ENCODE measurements at places on chromosomes 16 and 17.

DNA sequence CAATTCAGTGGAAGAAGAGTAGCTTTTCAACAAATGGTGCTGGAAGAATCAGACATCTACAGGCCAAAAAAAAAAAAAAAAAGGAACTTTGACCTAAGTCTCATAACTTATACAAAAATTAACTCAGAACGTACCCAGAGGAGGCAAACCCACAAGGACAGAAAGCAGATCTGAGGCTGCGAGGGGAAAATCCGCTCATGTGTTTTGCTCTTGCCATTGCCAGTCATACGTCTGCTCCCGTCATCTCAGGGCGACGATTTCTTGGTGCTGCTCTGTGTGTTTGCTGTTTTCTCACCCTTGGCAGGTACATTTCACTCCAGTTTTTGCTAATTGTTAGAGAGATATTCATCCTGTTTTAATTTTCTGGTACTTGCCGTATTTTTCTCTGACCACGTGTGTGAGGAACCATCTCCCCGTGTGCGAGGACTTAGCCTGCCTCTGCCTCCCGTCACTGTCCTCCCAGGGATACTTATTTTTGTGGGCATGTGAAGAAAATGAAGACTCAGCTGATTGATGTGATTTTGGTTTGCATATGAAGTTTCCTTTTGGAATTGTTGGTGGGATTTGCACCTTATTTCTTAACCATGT, 33.4 kb upstream of the ACSF3 start:
- DNase-seq = no peak

DNA sequence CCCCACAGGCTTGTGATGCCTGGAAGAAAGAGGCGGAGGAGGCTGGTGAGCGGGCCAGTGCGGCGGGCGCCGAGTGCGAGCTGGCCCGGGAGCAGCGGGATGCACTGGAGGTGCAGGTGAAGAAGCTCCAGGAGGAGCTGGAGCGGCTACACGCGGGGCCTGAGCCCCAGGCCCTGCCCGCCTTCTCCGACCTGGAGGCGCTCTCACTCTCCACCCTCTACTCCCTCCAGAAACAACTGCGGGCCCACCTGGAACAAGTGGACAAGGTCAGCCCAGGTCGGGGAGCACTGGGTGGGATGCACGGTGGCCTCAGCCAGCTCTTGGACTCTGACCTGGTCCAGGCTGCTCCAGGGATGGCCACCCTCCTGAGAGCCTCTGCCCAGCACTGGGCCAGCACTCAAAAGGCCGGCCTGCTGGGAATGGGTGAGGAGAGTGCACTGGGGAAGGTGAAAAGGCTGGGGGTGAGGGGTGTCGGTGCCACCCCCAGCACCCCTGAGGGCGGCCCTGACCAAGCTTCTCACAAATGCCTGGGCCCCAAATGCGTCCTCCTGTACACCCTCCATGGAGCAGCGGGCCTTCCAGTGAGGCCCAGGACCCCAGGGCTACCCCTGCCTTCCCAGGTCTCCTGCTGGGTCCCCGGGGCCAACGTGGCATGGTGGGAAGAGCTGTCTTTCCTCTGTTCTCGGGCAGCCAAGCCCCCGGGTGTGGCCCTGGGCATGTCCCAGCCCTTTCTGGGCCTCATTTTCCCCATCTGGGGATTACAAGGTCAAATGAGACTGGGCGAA, 20.8 kb downstream of the UNC13D start:
- DNase-seq = no peak

- no peak for DNase-seq
These were observed 150.9 kb downstream of the MAP2K6 start for GRCh38 chr17:69565447-69565846.

DNA sequence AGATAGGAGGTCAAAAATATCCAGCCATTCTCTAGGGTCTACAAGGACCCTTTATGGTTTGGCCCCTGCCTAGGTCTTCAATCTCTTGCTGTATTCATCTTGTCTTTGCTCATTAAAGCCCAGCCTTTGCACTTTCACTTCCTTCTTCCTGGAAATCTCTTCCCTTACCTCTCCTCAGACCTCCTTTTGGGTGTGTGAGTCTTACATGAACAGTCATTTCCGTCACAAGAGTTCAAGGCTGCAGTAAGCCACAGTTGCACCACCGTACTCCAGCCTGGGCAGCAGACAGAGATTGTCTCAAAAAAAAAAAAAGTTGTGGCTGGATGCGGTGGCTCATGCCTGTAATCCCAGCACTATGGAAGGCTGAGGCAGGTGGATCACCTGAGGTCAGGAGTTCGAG, 6.0 kb upstream of the ATP1B2 start:
- no peak for DNase-seq

DNA sequence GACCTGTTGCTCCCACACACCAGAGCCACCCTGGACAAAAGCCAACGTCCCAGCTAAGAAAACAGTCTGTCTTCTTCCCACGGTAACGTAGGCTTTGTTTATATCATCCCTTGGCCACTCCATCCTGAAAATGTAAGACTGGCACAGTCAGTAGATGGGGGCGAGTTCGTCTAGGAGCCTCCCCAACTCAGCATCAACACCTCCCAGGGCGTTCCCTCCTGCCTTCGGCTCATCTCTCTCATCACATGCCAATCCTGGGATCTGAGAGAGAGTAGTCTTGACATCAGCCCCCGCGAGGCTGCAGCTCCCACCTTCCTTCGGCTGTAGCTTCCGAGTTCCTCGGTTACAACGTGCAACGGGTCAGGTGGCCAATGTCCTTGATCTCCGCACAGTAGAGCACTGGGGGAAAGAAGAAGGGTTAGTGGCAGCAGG, 894 bp downstream of the RNF227 start:
- peak; percentile 75 for DNase-seq

- DNase-seq = no peak
These were observed 684 bp upstream of the NUDT16L1 start for GRCh38 chr16:4692460-4693295.

- DNase-seq = no peak
These were observed 270.5 kb downstream of the FOXL1 start for GRCh38 chr16:86848821-86849220.

DNA sequence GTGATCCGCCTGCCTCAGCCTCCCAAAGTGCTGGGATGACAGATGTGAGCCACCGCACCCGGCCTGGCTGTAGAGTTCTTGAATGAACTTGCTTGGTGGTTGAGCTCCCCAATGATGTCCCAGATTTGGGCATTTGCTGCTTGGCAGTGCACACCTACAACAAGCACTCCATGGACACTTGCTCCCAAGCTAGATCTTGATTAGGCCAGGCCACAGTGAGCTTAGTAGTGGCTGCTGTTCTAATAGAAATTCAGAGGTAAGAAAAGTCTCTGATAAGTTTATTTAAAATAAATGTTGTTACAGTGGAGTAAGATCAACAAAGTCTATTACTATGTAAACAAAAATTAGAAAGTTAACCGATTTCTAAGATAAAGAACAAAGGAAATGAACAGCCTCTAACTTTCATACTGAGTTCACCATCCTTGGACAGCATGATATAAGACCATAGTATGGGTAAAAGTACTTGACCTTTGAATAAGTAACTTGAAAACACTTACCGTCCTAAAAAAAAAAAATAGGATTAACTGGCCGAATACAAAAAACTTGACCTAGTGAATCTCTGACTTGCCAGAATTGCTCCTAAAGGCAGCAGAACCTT, 951 bp downstream of the TMED6 start:
- DNase-seq = no peak

GRCh38 chr17:38729886-38730525, at the start of gene CISD3:
CISD3 (plus strand) TSS chr17:38730341; CDS start chr17:38730359, 18 bp downstream.
- peak; percentile 75 for DNase-seq

- DNase-seq = no peak
These were observed 14.4 kb downstream of the MEIOB start for GRCh38 chr16:1857433-1858097.

- DNase-seq = no peak
These were observed 30.7 kb downstream of the PRKAR1A start for GRCh38 chr17:68542698-68543463.

GRCh38 chr16:84663433-84664101, 15.3 kb downstream of the KLHL36 start:
- no peak for DNase-seq

GRCh38 chr16:9033125-9033830, 58.2 kb upstream of the HAPSTR1 start:
- DNase-seq = no peak

- DNase-seq = no peak
These were observed 17.4 kb downstream of the CDH11 start for GRCh38 chr16:65104471-65104870.

GRCh38 chr17:45812102-45812501, 28.0 kb downstream of the CRHR1 start:
- no peak for DNase-seq

DNA sequence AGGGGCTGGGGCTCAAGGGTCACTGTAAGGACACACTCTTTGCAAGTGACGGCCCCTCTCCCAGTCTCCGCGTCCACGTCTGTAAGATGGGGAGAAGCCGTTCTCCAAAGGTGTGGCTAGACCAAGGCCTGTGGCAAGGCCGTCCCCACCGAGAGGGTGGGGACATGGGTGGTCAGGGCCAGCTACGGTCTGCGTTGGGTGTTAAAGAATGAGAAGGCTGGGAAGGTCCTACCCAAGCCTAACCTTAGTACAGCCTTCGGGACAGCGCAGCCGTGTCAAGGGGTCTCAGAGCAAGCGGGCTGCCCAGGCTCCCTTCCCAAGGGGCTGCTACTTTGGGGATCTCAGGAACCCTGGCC, 1.9 kb downstream of the C1QTNF8 start:
- DNase-seq = no peak

DNA sequence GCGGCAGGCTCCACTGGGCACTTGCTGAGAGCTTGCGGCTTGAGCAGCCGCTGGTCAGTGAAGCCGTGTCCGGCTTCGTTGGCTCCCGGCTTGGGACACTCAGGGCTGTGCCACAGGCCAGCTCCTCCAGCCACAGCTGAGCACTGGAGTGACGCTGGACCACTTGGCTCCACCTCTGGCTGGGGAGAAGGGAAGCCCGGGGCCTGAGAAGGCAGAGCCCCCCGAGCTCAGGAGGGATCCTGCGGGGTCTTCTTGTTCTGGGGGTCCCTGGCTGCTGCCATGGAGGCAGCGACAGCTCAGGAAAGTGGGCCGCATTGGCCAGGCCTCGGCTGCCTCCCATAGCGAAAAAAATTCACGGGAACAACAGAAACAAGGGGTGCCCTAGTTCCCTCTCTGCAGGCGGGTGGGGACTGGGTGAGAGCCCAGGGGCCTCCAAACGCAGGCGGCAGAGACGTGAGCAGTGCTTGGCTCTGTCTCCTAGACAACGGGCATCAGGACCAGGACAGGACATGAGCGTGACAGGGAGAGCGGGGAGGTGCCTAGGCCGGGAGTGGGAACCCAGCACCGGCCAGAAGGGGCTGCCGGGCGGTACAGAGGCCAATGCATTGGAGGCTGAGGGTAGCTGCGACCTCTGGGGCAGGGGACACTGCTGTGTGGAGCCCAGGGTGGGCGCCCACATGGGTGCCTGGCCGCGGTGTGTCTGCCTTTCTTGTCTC, 37.7 kb downstream of the SLC7A5 start:
- DNase-seq = peak; percentile 24

- no peak for DNase-seq
These were observed 77.8 kb upstream of the NOL11 start for GRCh38 chr17:67639979-67640378.

DNA sequence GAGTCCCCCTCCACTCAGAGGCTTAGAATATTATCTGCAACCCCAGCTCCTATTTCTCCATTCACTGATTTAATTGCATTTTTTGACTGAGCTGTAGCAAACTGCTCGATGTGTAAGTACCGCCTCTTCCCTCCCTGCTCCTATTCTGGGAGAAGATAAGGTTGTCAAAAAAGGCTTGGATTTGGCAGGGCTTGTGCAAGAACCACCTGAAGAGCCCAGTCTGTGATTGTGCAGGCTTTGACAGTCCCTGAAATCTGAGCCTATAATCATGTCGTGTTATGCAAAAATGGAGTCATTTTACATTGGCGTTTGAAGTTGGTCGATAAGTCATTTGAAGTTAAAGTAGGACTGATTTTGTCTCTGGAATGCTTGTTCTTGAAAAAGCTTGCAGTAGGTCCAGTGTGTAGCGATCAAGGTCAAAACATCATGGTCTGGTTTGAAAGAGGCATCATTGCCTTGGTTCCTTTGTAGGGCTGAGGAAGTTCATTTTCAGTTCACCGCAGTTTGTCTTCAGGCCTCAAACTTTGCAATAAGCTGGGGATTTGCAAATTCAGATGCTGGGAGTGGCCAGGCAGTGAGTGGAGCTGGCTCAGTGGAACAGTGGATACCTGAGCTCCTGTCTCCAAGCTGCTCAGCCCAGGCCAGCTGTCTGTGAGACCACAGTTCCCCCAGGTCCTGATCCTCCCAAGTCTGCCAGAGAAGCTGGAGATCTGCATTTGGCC, 68.8 kb downstream of the KATNIP start:
- no peak for DNase-seq

GRCh38 chr16:89256651-89257254, 39.2 kb downstream of the ZNF778 start:
- DNase-seq = peak; percentile 35

GRCh38 chr16:53726625-53727024, 22.7 kb downstream of the FTO start:
- no peak for DNase-seq

- DNase-seq = no peak
These were observed 131.0 kb upstream of the NUDT7 start for GRCh38 chr16:77591347-77591746.

GRCh38 chr16:24943471-24943870, 71.7 kb downstream of the ARHGAP17 start:
- DNase-seq = no peak

- no peak for DNase-seq
These were observed 7.1 kb downstream of the ENGASE start for GRCh38 chr17:79081571-79082276.

Data from anterior cingulate cortex (tissue), 58 donors.